Erythroblast (primary cell): ENCODE measurements at places on chromosomes 5 and 9.
A peak's percentile ranks its signal among the peaks of the same experiment; 100 is the strongest.

GRCh38 chr5:33840927-33841547 lies 50.8 kb downstream of the ADAMTS12 start:
- no peak for DNase-seq

DNA sequence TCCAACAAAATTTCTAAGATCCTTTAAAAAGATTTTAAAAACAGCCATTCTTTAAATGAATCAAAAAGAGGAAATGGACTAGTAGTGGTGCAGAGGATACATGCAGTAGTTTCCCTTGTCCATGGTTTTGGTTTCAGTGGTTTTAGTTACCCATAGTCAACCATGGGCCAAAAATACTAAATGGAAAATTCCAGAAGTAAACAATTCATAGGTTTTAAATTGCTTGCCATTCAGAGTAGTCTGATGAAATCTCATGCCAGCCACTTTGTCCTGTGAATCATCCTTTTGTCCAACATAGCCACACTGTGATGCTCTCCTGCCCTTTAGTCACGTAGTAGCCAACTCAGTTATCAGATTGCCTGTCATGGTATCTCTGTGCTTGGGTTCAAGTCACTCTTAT lies 286.1 kb downstream of the ANXA1 start:
- no peak for DNase-seq

DNA sequence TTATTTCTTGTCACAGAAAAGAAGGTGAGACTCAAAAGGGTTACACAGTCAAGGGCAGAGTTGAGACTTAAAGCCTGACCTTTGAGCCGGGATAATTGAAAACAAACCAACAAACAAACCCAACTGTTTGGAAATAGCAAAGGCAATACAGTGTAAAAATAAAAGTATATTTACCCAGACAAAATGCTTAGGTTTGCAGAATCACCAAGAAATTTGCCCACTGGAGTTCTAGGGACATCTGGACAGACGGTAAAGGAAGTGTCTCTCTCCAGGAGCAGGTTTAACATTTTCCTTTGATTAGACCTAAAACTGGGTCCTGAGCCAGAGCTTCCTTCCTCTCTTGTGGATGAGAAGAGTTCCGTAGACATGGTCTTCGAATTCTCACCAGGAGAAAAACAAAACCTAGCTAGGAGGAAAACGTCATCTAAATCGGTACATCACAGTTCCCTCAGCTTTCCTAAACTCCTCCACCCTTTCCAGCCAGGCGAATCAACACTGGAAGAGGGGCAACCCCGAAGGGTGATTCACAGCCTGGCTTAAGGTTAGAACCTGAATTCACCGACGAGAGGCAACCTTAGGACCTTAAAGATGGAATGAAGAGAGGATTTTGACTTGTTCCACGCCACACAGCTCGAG lies 673 bp downstream of the CDC25C start:
- no peak for DNase-seq

GRCh38 chr9:72464857-72465592 lies 56.4 kb upstream of the TMC1 start:
- no peak for DNase-seq

DNA sequence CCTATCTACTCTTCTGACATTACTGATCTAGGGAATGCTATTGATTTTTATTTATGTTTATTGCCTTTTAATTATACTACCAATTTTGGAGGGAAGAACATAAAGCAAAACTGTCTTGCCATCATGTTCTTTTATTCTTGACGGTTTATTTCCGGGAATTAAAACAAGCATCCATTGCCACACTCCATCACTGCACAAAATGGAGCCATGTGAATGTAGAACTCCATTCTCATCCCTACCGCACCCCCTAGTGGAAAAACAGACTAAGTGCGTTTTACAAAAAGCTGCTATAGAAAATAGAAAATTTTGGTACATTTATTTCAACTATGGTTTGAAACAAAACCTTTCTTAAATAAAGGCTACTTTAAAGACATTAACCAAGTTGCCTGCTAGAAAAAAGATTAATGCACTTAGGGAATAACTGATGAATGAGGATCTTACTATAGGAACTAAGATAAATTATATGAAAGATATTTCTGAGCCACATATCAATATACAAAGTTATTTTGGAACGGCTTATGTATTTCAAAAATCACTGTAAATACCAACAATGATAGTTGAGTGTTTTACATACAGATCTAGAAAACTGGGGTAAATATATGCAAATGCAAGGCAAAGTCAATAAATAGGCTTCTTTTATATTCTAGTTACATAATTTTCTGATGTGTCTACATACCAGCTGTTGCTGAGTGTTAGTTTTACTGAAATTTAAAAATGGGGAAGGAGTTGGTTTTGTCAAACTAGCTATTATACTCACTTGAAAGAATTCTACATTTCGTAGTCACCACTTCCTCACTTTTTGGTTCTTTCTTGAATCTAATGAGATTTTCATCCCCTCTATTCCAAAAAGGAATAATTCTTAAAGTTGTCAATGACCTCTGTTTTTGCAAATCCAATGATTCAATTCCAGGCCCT lies 26.5 kb downstream of the OXCT1 start:
- DNase-seq, result peak; percentile 74

DNA sequence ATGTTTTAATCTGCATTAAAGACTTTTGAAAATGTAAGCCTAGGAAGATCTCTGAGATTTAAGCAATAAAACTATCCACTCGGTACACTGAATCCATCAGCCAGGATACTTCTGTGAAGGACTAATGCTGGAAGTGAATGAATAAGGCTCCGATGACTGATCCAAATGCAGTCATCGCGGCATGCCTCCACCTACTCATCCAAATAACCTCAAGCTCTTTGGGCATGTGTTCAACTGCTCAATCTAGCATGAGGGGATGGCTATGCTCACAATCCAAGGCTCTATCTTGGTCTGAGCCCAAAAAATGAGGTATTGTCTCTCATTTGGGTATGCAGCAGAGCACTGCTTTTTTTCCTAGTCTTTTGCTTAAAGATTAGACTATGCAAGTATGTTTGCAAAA lies 19.2 kb downstream of the MARCHF3 start:
- no peak for DNase-seq

DNA sequence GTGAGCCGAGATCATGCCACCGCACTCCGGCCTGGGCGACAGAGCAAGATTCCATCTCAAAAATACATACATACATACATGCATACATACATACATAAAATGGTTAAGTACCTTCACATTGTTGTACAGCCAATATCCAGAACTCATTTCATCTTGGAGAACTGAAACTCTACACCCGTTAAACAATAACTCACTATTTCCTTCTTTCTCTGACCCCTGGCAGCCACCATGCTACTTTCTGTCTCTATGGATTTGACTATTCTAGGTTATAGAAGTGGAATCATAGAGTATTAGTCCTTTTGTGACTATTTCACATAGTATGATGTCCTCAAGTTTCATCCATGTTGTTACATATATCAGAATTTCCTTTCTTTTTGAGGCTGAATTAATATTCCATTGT lies 9.6 kb upstream of the KIF27 start:
- no peak for DNase-seq

DNA sequence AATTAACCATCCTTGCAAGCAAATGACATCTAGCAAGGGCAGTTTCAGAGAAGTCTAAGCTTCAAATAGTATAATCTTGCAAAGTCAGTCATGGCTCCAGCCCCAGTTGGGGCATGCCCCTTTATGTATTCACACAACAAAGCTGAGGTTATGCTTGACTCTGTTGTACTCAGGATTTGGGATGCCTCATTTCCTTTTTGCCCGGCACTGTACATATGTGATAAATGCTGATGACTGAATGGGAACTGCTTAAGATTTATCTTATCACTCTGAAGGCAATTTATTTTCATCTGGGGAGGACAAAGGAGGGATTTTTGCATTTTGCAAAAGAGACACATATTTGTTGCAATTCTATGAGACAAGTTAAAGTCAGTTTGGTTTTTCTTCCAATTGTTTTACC lies 219.2 kb downstream of the TRPM3 start:
- DNase-seq, result no peak

- peak; percentile 30 for DNase-seq
These were observed 19.0 kb downstream of the CXXC5 start for GRCh38 chr5:139667001-139667729.

DNA sequence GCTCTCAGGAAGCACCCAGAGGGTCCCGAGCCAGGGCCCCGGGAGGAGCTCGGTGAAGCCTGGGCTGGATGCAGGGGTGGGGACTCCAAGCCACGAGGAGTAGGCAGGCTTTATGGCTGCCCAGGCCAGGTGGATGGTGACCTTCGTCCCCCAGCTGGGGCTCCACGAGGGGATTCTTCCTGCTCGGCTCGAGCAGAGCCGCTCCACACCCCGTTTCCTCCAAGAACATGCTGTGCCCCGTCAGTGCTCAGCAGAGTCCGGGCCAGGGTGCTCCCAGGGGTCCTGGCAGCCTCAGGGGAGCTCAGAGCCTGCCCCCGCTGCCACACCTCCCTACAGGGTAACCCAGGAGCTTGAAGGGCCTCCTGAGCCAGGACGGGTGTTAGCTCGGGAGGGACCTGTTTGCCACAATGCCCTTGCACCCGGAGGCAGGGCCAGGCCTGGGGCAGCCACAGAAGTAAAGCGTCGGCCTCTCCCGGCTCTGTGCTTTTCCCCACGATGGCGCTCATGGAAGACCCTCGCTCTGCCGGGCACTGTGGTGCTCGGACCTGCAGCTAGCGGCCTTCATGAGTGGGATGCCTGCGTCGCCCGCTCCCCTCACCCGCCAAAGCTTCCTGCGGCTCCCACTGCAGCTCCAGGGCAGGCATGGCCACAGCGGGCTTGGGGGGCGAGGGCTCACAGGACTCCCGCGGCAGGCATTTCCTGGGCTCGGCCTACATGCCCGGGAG lies 86.8 kb downstream of the KCNT1 start:
- no peak for DNase-seq

DNA sequence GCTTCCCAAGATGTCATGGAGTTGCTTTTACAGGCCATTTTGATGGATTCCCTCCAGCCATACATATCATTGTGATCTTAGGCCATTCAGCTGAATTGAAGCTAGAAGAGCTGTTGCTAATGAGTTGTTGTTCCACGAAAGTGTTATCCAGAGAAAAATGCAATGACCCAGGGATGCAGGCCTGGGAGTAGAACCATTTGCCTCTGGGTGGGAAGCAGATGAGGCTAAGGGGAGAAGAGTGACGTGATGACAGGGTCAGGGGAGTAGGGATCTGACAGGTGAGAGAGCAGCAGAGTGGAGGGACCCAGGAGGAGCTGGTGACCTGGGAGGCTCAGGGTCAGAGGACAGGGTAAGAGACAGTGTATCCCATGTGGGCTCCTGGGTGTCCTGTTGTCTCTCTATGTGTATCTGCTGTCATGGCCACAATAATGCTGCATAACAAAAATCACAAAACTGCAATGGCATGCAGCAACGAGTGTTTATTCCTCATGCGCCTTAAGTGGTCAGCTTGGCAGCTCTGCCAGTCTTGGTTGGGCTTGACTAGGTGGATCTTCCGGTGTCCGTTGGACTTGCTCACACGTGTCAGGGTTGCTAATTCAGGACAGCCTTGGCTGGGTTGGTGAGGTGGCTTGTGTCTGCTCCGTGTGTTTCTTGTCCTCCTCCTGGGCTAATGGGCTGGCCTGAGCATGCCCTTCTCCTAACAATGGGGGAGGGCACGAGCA lies 90.6 kb downstream of the LIFR start:
- DNase-seq, result no peak

DNA sequence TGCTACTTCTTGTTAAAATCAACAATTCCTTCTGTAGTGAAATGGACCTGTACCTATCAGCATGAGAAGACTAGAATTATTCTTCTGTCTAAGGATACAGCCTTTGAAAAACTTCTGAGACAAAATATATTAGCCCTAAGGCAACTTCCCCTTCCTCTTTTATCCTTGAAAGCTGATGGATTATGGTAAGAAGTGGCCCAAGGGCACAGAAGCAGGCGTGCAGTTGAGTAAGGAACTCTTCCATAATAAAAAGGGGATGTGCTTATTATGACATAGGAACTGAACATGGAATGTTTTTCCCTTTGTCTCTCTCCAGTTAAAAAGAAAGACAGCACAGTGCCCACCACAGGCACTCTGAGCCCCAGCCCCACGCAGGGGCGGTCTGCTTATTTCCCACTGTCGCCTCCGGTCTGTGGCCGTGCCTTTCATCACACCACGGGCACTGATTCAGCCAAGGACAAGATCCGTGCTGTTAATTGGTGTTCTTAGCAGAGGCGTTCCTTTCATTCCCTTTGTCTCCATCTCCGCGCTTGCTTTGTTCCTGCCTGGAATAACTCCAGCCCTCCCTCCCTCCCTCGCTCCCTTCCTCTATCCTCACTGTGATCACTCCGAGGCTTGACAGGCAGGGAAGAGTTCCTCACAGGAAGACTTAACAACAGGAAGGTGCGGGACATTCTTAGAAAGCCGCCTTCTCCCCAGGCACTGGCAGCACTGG lies 135.9 kb upstream of the OTULINL start:
- no peak for DNase-seq

GRCh38 chr5:62431735-62432620 lies 19.4 kb downstream of the IPO11 start:
- peak; percentile 71 for DNase-seq

DNA sequence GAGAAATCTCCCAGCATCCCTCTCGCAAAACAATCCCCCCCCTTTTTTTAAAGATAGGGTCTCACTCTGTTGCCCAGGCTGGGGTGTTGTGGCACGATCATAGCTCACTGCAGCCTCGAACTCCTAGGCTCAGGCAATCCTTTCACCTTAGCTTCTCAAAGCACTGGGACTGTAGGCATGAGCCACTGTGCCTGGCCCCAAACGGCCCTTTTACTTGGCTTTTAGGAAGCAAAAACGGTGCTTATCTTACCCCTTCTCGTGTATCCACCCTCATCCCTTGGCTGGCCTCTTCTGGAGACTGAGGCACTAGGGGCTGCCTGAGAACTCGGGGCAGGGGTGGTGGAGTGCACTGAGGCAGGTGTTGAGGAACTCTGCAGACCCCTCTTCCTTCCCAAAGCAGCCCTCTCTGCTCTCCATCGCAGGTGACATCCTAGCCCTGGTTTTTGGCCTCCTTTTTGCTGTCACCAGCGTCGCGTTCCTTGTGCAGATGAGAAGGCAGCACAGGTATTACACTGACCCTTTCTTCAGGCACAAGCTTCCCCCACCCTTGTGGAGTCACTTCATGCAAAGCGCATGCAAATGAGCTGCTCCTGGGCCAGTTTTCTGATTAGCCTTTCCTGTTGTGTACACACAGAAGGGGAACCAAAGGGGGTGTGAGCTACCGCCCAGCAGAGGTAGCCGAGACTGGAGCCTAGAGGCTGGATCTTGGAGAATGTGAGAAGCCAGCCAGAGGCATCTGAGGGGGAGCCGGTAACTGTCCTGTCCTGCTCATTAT lies 6.8 kb downstream of the CA9 start:
- DNase-seq, result no peak

DNA sequence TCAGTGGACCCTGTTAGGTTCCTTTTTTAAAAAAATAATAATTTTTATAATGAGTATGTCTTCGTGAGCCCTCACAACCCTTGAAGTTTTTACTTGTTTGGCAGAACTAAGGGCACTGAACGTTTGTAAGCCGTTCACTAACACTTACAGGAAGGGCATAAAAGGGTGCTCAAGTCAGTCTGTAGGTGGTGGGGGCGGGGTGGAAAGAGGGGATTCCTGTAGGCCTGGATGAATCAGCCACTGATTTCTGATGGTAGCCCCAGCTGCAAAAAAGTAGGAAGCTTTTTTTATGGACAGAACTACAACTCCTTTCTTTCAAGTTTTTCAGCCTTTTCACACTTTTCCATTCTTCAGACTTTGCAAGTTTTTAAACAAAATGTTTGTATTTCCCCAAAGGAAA lies 35.8 kb downstream of the PIK3R1 start:
- no peak for DNase-seq
